ENCODE measurements at places on chromosomes 2 and 18.

DNA sequence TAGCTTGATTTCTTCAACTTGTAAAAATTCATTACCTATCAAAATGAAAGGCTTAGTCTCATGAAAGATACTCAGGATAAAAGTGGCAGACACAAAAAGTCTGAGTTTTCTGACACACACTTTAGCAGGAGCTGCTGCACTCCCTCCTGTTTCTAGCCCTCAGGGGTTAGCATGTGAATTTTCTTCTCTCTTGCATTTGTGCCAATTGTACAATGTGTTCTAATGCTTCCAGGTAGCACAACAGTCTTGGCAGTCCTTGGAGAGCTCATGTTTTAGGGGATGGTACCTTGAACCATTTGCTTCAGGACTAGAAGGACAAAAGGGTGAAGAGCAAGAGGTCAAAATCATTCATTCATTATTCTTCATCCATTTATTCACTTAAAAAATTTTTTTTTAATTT is 316.8 kb downstream of the AFF3 start:
- no peak for DNase-seq

DNA sequence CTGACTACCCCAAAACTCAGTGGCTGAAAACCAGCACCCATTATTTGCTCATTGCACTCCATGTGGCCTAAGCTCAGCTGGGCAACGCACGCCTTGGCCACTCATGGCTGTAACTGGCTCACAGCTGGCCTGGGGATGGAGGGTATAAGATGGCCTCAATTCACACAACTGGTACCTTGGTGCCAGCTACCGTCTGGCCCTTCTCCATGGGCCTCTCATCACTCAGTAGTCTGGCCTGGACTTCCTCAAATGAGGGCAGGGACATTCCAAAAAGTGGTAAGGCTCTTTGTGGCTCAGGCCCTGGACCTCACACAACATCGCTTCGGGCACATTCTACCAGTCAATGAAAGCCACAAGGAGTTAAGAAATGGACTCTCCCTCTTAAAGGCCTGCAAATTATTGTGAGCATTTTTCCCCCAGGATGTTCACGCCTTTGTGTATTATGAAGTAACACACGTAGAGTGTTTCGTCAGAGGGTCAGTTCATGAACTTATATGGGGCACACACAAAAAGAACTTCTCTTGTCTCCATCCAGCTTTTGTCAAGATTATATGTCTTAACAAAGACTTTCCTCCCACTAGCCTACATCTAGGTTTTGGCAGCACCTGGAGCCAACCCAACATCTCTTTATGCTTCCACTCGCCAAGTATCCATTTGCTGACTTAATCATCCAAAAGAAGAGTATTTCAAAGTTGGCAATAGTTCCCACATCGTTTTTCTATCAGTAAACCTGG is 145.2 kb downstream of the CCBE1 start:
- DNase-seq, result no peak

DNA sequence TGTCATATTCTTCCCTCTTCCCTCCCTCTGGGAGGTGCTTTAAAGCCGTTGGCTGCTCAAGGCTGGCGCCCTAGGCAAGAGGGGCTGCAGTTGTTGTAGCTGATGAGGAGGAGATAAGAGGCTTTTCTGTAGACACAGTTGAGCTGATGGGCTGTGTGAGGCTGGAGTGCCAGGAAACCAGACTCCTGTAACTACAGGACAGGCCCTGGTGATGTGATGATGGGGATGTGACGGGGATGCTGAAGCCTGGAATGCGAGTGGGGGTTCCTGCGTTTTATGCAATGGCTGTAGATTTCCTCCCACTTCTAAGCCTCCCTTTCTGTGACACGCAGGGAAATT is 5.7 kb upstream of the EFR3B start:
- DNase-seq, result no peak

DNA sequence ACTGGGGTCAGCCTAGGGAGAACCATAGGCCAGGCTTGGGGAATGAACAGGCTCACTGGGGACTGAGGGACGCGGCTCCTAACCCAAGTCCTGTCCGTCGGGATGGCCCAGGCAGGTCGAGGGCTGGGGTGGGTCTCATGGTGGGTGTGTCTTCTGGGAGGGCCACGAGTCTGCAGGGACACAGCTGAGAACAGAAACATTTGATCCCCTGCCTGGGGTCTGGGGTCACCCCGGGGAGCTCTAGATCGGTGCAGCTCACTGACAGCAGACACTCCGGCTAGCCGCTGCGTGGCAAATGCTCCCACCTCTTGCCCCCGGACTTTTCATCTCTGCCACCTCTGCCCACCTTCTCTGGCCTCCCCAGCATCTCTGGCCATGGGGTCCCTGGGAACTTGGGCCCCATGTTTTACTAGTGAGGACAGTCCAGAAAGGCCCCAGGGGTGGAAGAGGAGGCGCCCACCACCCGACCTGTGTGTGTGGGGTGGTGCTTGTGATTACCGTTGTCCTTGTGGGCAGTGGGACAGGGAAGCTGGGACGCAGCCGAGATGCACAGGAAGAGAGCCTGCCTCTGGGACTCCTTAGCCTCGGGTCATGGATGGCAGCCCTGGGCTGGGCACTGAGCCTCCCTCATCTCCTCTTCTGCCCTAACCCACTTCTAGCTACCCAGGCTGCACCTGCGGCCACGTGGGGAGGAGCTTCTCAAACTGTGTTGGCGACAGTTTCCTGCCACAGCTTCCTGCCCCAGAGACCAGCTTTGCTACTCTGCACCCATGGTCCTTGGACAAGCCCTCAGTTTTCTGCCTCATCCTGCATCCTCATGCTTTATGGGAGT is 4.9 kb downstream of the ZAP70 start:
- peak; percentile 94 for DNase-seq

DNA sequence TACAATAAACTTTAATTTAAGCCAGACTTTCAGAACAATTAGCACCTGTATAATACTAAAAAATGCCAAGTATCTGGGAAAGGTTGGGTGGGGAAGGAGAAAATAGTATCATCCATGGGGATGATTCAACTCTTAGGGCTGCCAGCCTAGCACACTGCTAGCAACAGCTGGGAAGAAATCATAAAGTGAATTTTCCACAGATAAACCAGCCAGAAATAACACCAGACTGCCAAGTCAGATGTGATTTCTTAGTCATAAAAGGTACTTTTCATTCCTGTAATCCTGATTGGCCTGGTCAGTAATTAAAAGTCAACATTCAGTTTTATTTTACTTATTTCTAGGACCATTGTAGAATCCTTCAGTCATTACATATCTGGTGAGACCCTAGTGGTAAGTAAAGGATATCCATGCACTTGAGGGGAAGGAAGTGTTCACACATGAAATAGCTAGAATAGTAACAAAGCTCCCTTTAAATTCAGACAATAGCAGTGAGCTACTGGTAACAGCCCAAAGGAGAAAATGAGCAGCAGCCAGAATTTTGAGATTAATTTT is 59.4 kb downstream of the LIMS1 start:
- no peak for DNase-seq

DNA sequence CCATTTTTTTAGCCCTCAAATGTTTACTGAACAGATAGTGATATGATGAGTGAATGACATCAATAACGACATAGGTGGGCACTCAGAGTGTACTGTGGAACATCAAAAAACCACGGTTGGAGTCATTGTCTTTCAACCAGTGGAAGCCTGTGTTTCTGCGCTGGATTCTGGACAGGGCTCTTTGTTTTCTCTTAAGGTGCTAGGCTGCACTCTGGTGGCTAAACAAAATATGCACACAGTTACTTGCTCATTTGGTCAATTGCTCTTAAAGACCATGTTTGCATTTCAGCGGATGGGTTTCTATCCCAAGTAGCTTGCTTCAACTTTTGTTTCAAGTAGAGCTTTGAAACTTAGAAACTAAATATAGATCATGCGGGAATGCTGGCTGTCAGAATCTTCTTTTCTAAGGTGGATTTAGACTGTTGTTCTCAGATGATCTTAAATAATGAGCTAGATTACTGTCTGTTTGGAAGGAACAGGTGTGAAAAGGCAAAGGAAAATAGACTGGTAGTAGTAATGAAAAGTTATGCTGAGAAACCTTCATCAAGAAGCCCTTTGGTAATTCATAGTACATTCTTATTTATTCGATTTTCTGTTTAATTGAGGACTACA is 48.5 kb upstream of the LYPD6B start:
- DNase-seq, result peak; percentile 69

- no peak for DNase-seq
Measured at GRCh38 chr2:40127890-40128557, 323.9 kb downstream of the SLC8A1 start.

DNA sequence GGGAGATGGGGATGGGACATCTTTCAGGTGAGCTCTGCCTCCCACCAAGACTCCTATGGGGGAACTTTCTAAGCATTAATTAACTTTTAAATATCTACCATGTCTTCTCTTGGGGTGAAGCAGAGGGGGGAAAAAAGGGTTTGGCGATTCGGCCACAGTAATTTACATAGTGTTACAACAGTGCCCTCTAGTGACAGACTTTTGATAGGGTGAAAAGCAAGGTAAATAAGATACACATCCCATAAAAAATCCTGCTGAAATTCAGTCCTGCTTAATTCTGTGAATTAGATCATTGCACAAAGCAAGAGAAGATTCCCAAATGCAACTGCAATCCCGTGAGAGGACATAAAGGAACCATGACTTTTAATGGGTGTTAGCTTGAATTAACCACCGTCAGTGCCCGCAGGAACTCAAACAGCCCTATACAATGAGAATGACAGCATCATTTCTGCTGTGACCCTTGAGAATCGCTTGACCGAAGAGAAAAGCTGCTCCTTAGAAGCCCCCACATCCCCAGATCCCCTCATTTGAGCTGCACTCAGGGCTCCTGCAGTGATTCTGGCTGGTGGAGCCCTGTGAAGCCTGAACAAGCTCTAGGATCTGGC is 32.8 kb downstream of the FAM124B start:
- DNase-seq, result no peak

DNA sequence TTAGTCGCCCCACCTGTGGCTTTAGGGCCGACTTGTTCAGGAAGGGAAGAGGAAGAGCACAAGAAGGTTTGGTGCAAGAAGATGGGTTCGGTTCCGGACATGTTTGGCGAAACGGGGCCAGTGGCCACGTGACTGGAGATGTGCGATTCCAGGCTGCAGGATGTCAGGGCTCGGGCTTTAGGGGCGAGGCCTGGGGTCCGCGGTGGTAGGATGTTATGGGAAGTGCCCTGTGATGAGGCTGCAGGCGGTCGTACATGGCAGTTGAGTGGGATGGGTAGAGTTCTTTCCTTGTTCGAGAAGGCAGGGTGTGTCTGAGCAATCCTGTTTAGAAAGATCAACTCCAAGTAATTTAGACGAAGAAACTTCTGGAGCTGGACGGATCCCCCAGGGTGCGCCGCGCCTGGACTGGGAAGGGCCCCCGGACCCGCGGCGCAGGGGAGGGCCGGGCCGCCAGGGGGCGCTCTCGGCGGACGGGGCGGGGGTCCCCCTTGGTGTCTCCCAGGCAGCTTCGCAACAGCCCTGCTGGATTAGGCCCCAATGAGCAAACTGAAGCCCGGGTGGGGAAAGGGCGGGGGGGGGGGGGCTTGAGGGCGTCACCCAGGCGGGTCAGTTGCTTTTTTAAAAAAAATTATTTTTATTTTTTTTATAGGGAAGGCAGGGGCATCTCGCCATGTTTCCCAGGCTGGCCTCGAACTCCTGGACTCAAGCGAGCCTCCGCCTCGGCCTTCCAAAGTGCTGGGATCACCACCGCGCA is 17.2 kb upstream of the SDC1 start:
- DNase-seq, result no peak

- DNase-seq, result no peak
Measured at GRCh38 chr2:147231607-147232006, 613.2 kb upstream of the ACVR2A start.
